Esophagus muscularis mucosa (tissue), 4 donors: ENCODE measurements at places on chromosomes 12 and 14. TPM values are rescaled to one million over a fixed set of nuclear protein-coding genes. Genes with fewer than 3 reads are reported as not detected.

Gene SMOC1
- total RNA-seq = 0.45 TPM

GRCh38 chr12:26713885-26714383 is 119.1 kb downstream of the ITPR2 start:
- H3K27me3 ChIP-seq = no peaks in the 10 kb centered on the region

- peak; percentile 81 for DNase-seq
- H3K27me3 ChIP-seq = no peaks in the 10 kb centered on the region
- no peaks in the 10 kb centered on the region for H3K4me1 ChIP-seq
- H3K4me3 ChIP-seq = no peak overlapping the region
Observed at GRCh38 chr14:72751276-72752033, 142.4 kb downstream of the DPF3 start.

DNA sequence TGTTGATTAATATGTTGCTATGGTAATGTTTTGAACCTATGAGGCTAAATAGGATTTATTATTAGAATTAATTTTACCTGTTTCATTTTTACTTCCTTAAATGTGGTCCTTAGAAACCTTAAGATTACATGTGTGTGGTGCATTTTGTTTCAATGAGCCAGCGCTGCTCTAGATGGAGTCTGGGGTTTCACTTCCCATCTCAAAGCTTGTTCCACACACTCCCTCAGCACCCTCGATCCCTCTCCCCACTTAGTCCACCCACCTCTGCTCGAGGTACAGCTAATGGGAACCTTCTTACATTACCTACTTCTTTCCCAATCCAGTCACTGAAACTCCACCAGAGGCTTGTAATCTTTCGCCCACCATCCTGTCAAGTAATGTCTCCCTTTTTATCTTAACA is 205.2 kb downstream of the PAX9 start:
- H3K27me3 ChIP-seq = no peaks in the 10 kb centered on the region
- peaks cover 9% of the 10 kb centered on the region for H3K4me1 ChIP-seq
- H3K27ac ChIP-seq = no peak overlapping the region
- no peaks in the 10 kb centered on the region for H3K36me3 ChIP-seq
- DNase-seq = no peak

Gene EGLN3
- total RNA-seq = 24.0 TPM

Gene SLC6A12
- total RNA-seq = not detected

DNA sequence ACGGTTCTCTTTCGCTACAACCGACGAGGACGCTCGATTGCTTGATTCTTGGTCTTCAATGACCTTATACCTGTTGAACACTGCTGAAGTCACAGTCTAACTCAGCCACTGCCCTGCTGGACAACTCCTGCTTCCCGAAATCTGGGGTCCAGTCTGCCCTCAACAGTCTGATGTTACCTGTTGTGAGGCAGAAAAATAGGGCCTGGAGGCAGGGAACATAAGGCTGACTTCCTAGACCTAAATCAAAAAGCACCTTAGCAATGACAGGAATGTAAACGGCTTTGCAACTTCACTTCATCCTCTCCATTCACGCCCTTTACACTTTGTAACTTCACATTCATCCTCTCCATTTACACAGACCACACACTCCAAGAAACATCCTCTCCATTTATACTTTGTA is 597 bp upstream of the GLTP start:
- H3K4me1 ChIP-seq = peaks cover 24% of the 10 kb centered on the region
- peak overlapping the region; percentile 83 for H3K27ac ChIP-seq
- no peaks in the 10 kb centered on the region for H3K36me3 ChIP-seq

DNA sequence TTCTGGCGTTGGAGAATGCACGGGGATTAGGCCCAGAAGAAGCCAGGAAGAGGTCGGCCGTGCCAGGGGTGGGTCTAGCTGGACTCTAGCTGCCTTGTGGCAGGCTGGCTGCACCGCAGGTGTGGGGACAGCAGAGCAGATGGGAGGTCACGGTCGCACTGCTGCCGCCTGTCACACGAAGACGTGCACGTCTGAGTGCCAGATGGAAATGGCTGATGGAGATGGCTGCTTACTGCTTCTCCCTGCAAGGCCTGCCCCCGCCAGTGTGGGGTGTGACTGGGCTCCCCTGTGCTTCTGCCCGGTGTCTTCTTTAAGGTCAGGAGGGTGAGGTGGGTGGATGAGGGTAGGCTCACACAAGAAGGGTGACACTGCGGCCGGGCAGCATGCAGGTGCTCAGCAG is 79.0 kb downstream of the MOK start:
- H3K27ac ChIP-seq = no peak overlapping the region
- no peaks in the 10 kb centered on the region for H3K27me3 ChIP-seq
- no peaks in the 10 kb centered on the region for H3K4me1 ChIP-seq
- peaks cover 24% of the 10 kb centered on the region for H3K36me3 ChIP-seq
